ENCODE measurements at places on chromosomes 1 and 21.
A peak's percentile ranks its signal among the peaks of the same experiment; 100 is the strongest.

DNA sequence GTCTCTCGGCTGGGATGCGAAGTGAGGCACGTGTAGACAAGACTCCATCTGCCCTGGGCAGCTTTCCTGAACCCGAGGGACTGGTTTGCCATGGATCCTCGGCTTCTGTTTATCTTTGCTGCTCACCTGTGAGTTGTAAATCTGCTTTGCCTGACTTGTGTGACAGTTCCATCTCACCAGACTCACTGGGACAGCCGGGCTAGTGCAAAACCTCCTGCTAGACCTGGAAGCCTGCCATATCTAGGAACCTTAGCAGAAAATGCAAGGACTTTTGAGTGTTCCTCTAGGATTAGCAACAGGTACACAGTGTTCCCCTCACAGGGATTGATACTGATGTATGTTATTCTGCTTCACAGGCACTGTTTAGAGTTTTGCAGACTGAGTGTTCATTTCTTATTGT is 218.6 kb downstream of the URB2 start:
- DNase-seq, result no peak

- DNase-seq, result no peak
Observed at GRCh38 chr1:176938375-176938774, 226.1 kb downstream of the ASTN1 start.

DNA sequence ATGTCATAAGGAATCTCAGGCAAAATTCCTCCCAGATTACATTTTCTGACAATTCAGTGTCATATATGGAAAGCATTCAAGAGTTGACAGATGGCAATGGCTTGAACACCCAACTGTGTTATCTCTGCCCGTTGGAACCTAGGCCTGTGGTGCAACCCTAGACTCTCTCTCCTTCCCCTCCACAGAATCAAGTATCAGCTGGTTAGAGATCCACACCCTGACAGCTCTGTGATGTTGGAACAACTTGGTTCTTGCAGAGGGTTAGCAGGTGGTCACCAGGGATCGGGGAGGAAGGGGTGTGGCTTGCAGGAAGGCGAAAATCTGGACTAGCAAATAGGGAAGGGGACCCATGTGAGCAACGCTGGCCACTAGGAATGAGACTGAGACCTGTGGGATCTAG is 26.3 kb downstream of the PCSK9 start:
- no peak for DNase-seq

DNA sequence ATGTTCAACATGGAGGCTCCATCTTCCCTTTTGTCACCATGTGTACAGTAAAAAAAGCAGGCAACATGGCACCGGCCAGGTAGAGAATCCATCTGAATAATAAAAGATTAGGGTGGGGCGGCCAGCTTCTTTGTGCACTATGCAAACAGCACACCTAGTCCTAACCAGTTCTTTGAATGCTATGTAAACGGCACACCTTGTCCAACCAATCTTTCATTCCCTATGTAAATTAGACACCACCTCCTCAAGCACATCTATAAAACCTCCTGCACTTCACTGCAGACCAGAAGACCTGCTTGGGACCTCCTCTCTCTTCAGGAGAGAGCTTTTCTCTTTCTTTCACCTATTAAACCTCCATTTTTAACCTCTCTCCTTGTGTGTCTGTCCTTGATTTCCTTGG is 28.2 kb downstream of the TFB2M start:
- no peak for DNase-seq

DNA sequence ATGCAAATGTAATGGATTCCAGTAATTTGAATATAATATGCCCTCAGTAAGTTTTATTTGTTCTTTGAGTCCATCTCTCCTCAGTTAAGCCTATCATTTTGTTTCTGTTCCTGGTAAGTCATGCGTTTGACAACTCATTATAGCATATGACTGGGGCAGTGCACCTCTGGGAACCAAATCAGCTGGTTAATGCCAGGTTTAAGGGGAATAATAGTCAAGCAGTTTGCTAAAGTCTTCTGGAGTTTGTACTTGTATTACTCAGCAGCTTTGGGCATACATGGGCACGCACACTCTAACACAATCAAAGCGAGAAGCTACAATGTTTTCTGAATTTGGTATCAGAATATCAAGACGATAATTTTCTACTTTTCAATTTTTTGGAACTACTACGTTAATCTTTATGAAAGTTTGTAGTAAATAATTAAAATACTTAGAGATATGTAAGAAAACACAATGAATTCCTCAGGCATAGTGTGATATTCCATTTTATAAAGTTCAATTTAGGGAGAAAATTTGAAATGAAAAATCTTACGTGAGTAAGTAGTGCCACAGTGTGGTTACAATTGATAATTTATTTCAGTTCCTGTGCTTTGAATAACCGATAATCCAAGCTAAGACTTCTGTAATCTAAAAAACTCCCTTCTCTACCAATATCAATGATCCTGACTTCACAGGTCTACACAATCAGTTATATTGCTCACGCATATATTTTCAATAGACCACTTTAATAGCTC is 43.8 kb upstream of the KCTD3 start:
- no peak for DNase-seq

GRCh38 chr1:239008568-239008967 is 377.8 kb upstream of the CHRM3 start:
- DNase-seq, result no peak

DNA sequence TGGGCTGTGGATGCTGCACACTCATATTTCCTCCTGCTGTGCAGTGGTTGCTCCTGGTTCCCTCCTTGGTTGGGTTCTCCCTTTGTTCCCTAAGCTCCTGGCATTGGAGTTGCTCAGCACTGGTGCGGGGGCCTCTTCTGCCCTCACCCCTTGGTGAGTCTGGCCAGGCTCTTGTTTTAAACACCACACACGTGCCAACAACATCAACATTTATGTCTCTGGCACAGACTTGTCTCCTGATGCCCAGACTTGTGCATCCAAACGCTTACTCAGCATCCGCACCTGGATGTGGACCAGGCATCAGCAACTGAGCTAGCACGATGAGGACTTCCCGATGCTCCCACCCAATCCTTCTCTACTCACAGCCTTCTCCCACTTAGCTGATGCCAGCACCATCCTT is 627.6 kb downstream of the NPHP4 start:
- no peak for DNase-seq

GRCh38 chr21:28337315-28337714 is 655.4 kb downstream of the LTN1 start:
- DNase-seq, result no peak

- DNase-seq, result peak; percentile 10
Observed at GRCh38 chr1:59947047-59947938, 20.7 kb upstream of the CYP2J2 start.

DNA sequence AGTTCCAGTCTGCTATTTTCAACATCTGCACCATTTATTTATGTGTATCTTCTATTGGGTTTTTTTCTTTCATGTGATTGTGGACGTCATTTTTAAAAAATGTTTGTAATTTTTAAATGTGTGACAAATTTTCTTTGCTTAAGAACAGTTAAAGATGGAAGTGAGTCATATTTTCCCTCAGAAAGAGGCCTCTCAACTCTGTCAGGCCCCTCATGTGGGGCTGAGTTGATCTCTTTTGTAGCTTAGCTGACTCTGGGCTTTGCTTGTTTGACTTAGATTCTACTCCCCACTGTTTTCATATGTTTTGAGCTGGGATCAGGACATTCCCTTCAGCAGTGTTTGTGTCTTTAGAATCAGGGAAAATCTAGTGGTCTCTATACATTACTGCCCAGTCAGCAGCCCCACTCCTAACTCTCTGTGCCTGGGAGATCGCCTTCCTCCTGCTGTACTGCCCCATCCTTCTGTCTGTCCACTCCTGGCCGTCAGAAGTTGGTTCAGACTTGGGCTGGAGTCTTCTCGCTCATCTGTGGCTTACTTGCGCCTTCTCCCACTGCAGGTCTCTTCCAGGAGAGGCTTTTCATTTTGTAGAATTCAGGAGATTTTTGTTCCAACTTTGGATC is 137.4 kb downstream of the DYRK1A start:
- no peak for DNase-seq

GRCh38 chr1:40153073-40153770 is 8.0 kb upstream of the RLF start:
- no peak for DNase-seq

GRCh38 chr1:189899686-189900425 is 577.8 kb downstream of the BRINP3 start:
- DNase-seq, result no peak

- DNase-seq, result no peak
Observed at GRCh38 chr1:164785841-164786534, 227.0 kb downstream of the PBX1 start.

- no peak for DNase-seq
Observed at GRCh38 chr1:77541162-77541545, 141.3 kb downstream of the ZZZ3 start.

- DNase-seq, result no peak
Observed at GRCh38 chr1:173341971-173342370, 134.8 kb upstream of the TNFSF4 start.

GRCh38 chr1:231972111-231972445 is 345.5 kb downstream of the DISC1 start:
- DNase-seq, result no peak

DNA sequence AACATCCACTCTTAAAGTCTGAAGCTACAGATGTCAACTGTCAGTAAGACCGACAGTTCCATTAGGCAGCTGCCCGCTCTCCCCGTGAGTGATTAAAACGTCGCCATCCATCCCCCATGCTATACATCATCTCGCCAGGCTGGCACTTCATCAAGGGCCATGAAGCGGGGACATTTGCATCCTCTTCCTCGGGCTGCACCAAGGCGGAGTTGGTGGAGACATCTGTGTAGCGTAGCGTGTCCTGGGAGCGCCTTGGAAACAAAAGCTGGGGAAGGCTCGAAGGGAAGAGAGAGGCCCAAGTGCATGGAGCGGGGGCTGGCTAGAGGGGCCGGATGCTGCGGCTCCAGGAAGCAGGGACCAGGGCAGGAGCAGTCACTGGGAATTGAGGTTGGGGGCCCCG is 250.1 kb downstream of the KAZN start:
- no peak for DNase-seq

- DNase-seq, result no peak
Observed at GRCh38 chr1:231187571-231187970, 25.7 kb downstream of the TRIM67 start.

- no peak for DNase-seq
Observed at GRCh38 chr1:78607334-78607927, 12.8 kb upstream of the IFI44L start.

- DNase-seq, result peak; percentile 11
Observed at GRCh38 chr1:93180723-93181613, at the start of gene CCDC18. CCDC18 (plus strand) TSS chr1:93180724; CDS start chr1:93183362, 2,638 bp downstream.

All from stimulated activated CD8-positive, alpha-beta memory T cell treated with anti-CD3 and anti-CD28 coated beads, Interleukin-7, amount 100 ng/mL, for 48 hours (primary cell).